Thoracic aorta (tissue), 2 donors: ENCODE measurements at places on chromosomes 4 and X. TPM values are rescaled to one million over a fixed set of nuclear protein-coding genes. Genes with fewer than 3 reads are reported as not detected.

DNA sequence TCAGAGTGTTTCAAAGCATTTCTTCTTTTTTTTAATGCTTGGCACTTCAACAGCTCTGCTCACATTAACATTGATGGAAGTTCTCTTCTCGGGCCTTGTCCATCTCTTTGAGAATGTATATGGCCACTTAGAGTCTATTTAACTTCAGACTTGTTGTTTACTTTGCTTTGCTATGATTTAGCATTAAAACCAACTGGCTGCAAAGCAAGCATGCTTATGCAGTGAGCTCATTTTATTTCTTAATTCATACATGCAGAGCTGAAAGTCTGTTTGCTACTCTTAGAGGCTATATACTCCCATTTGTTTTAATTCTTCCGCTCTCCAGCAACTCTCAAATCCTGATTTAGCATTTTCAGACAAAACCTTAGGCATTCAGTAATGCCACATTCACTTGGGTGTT is 107.6 kb upstream of the PACRGL start:
- DNase-seq: no peak

GRCh38 chr4:68109868-68110267 is 19.8 kb downstream of the TMPRSS11F start:
- no peak for DNase-seq

- no peak for DNase-seq
These were observed 684.1 kb downstream of the TRAM1L1 start for GRCh38 chr4:116401293-116401692.

GRCh38 chrX:18422886-18423285 is 2.5 kb upstream of the CDKL5 start:
- DNase-seq: no peak

DNA sequence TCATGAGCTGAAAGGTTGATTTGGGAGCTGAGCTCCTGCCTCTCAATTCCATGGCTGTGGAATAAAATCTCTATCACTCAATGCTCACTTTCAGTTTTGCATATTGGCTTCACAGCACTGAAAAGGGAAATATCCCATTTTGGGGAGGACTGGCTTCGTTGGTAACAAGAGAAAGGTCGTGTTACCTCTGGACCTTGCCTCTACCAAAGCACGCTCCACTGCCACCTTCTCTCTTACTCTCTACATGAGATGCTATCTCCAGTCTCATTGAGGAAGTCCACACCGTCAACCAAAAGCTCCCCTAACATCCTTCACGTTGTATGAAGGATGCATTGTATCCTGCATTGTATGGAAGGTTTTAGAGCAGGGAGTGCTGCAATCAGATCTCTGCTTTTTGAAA is 195.0 kb upstream of the LDB2 start:
- DNase-seq: no peak

GRCh38 chr4:152935143-152935542 is 980 bp upstream of the FHDC1 start:
- DNase-seq: no peak

DNA sequence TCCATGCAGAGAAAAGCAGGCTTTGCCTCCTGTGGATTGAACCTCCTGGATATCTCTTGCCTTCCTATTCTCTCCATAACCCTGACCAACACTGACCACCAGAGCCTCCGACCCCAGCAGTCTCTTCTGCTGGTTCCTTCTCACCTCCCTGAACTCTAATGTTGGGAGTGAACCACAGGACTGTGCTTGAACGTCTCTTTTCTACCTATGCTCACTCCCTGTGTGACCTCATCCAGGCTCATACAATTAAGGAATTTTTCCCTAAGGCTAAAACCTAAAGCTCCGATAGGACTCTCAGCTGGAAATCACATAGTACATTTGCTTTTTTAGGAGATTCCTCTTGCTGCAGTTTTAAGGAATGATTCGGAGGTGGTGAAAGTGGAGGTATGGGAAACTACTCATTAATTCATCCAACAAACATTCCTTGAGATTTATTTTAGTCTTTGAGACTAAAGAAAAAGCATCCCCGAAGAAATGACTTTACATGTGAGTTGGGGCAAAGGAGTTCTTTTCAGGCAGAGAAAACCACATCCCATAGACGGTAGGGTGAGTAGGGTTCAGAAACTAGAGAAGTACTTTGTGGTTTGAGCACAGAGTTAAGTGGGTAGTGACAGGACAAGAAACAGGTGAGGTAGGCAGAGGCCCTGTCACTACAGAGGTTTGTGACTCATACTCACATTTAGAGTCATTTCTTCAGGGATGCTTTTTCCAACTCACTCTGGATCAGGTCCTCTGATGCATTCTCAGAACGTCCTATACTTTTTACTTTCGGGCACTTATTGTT is 30.8 kb downstream of the NDNF start:
- DNase-seq: no peak

DNA sequence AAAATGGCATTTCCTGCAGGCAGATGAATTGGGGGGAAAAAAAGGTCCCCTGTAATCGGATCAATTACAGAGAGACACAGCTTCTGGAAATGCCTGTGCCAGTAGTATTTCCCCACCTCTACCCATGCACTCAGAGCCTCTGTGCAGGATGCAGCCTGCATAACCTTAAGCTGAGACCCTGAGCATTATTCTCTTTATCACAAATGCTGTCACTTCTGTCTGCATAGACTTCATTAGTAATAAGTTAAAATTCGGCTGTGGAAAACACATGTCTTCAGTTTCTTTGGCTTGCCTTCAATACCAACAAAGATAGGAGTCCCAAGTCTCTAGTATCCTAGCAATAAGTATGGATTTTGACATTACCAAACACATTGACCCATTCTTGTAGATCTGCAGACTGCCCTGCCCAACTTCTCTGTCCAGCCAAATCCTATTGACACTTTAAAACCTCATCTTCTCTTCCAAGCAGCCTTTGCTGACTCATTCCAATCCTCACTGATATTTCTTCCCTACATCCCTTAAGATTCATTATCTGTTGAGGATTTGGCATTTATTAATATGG is 70.8 kb downstream of the LUZP4 start:
- no peak for DNase-seq

- DNase-seq: no peak
These were observed 1034.5 kb upstream of the IGFBP7 start for GRCh38 chr4:58144721-58145120.

GRCh38 chr4:4268776-4269175 is 20.8 kb upstream of the TMEM128 start:
- DNase-seq: no peak

GRCh38 chr4:70326052-70326451 is 8.7 kb upstream of the CABS1 start:
- DNase-seq: no peak

DNA sequence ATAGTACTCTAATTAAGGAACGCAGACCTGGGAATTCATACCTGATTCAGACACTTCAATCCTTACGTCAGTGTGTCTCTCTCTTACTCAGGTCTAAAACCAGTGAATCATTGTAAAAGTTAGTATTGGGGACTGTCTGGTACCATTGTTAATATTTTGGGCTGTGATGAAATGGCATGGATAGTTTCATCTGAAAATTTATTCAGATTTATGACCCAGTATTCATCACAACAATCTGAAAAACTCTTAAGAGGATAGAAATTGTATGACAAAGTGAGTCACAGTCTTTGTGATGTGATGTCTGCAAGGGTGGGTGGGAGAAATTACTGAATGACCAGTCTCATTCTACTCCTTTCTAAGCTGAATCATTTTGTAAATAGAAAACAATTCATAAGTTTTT is 10.3 kb downstream of the FGF2 start:
- no peak for DNase-seq

DNA sequence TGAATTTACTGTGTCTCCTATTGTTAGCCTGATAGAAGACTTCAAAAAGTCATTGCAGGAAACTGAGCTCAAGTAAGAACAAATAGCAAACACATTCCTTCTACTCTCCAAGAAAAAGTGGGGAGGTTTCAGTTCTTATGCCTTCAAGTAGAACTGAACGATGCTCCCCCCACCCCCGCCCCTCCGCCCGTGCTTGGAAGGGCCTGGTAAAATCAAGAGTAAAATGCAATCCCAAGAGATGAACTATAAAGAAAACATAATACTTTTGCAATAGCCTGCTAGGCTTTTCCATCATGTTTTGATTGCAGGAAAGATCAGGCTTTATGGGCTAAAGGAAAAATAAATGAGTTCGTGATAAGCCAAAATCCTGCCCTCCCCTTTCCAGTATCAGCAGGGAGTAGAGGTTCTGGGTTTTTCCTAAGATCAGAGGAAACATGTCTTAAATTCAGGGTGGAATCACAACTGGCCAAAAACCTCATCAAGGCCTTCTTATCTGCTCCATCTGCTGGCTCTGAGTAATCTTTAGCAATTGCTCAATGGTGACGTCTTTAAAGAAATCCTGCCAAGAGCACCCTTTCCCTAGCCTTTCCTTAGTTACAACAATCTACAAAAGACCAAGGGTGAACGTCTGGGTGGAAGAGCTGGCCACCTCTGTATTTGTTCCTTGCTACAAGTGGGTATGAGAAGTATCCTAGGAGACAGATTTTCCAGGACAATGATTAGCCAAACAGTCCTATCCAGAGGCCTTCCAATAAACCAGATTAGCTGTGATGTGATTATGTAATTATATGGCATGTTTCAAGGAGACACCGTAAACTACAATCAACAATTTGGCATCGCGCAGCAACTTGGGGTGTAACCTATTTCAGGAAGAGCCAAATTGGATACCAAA is 66.3 kb upstream of the FAM9C start:
- no peak for DNase-seq

DNA sequence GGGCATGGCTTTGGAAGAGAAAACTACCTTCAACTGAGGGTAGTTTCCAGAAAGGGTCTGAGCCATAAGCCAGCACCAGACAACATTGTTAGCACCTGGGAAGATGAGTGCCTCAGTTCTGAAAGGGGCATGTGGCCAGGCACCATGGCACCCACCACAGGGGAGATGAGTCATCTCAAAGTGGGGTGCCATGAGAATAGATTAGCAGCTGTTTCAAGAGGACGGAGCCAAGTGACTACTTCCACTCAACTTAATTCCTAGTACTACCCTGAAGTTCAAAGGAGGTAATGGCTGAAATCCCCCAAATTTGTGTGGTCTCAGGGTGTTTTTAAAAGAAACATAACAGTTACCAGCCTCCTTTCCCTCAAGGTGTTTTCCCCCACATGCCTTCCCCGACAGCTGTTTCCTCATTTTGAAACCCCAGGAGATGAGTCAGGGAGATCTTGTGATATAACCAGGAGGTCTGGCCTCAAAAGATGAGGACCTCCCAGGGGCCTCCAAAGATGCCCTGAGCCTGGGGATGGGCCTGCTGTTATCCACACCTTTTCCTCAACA is 27.8 kb upstream of the FTHL17 start:
- DNase-seq: no peak

GRCh38 chr4:98166025-98166730 is 22.9 kb upstream of the STPG2 start:
- DNase-seq: no peak

- no peak for DNase-seq
These were observed 511.5 kb downstream of the GLUD2 start for GRCh38 chrX:121558886-121559285.

- DNase-seq: no peak
These were observed 16.6 kb downstream of the CHST7 start for GRCh38 chrX:46589977-46590723.

- no peak for DNase-seq
These were observed 146.7 kb downstream of the CHIC2 start for GRCh38 chr4:53917729-53918128.

- no peak for DNase-seq
These were observed 19.1 kb downstream of the TRIML1 start for GRCh38 chr4:188158336-188158735.

GRCh38 chr4:47486231-47486673 is 1.2 kb downstream of the ATP10D start:
- no peak for DNase-seq

GRCh38 chrX:1596676-1597344 is 5.4 kb downstream of the AKAP17A start:
- DNase-seq: no peak

GRCh38 chr4:62544428-62544827 is 1344.3 kb downstream of the ADGRL3 start:
- no peak for DNase-seq

- no peak for DNase-seq
These were observed 185.8 kb downstream of the APBB2 start for GRCh38 chr4:41028392-41029076.

DNA sequence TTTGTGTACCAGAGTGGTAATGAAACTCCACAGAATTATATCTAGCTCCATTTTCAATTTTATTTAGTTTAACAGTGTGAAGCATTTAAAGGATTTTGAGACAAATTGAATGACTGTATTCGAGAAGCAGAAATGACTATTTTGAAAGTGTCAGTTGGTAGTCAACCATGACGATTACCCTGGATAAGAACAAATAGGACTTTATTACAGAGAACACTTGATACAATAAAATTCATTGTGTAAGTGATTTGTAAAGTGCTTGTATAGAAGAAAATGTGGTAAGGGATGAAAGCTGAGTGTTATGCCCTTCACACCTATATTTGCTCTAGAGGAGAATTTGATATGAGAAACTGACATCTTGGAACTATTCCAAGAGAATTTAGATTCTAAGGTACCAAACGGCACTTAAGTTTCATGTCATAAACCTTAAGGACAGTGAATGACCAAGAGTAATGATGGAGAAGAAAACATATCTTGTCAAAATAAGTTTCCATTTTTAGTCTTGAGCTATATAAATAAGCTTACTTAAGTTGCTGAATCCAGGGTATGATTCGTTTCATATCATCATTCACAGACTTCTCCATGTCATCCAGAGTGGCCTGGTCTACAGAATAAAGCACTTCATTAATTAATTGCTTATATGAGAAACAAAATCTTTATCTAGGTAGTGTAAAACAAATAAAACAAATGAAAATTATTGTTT is 34.6 kb downstream of the MED14 start:
- no peak for DNase-seq

DNA sequence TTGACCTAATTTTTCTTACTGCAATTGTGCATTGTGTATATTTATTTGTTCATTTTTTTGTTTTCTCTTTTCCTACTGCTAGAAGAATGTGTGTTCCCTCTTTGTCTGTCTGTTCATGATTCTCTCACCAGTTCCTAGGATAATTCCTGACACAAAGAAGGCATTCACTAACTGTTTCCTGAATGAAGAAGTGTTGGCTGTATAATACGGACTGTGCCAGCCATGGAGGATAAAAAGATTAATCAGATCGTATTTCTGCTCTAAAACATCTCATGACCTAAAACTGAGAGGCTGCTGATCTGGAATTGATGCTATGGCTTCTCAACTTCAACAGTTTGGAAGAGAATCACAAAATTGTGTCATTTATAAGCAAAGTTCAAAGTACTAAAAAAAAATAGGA is 563.1 kb upstream of the FRG1 start:
- no peak for DNase-seq

- DNase-seq: no peak
These were observed 11.8 kb upstream of the CD40LG start for GRCh38 chrX:136636121-136636520.

- no peak for DNase-seq
These were observed 249.4 kb downstream of the COX18 start for GRCh38 chr4:72820107-72820506.

- no peak for DNase-seq
These were observed 103.5 kb downstream of the RPA4 start for GRCh38 chrX:96987228-96987627.

GRCh38 chr4:53647547-53647946 is 56.3 kb upstream of the LNX1 start:
- DNase-seq: no peak

Gene SLIT2
- 71.1 TPM for total RNA-seq

Gene FAM184B
- total RNA-seq: not detected

Gene TRPC3
- 0.78 TPM for total RNA-seq

Gene MID1
- total RNA-seq: 37.0 TPM

Gene ZNF630
- total RNA-seq: 3.2 TPM

Gene DGKK
- total RNA-seq: not detected

Gene PASD1
- not detected for total RNA-seq

Gene PDGFRA
- 268 TPM for total RNA-seq

Gene GPM6B
- total RNA-seq: 33.7 TPM

Gene SSX3
- total RNA-seq: not detected
